ENCODE measurements at places on chromosomes 6 and 20. TPM values are rescaled to one million over a fixed set of nuclear protein-coding genes. Genes with fewer than 3 reads are reported as not detected.

The PEDS1 gene
- 27.2 TPM for total RNA-seq

The GRM1 gene
- 0.31 TPM for total RNA-seq

The OXT gene
- not detected for total RNA-seq

The UCKL1 gene
- total RNA-seq: 36.0 TPM

The GPLD1 gene
- total RNA-seq: not detected

The COL10A1 gene
- total RNA-seq: 0.36 TPM

The SPATA25 gene
- total RNA-seq: 1.1 TPM

The FAM184A gene
- total RNA-seq: 0.73 TPM

The ENPP5 gene
- total RNA-seq: 0.34 TPM

The HDGFL1 gene
- total RNA-seq: not detected

The LY6G5C gene
- total RNA-seq: 0.67 TPM

The ATXN1 gene
- total RNA-seq: 21.7 TPM

The PEX7 gene
- 6.2 TPM for total RNA-seq

The SGK2 gene
- 0.73 TPM for total RNA-seq

The RBPJL gene
- total RNA-seq: not detected

The MUCL3 gene
- not detected for total RNA-seq

The ZNF311 gene
- total RNA-seq: 1.00 TPM

The PBOV1 gene
- total RNA-seq: not detected

The DEK gene
- total RNA-seq: 78.2 TPM

The WASF1 gene
- 7.6 TPM for total RNA-seq

The NT5E gene
- 29.6 TPM for total RNA-seq

The NRSN1 gene
- not detected for total RNA-seq

The CRIP3 gene
- not detected for total RNA-seq

The SLC32A1 gene
- total RNA-seq: not detected

The OR2B2 gene
- total RNA-seq: not detected

The BPIFB4 gene
- not detected for total RNA-seq

The ANGPT4 gene
- not detected for total RNA-seq

The MATN4 gene
- total RNA-seq: not detected

The SIRPB1 gene
- total RNA-seq: not detected

The LAMA4 gene
- total RNA-seq: 63.6 TPM

The OSER1 gene
- 38.2 TPM for total RNA-seq

The PPIL6 gene
- total RNA-seq: 6.0 TPM

The KHDC1L gene
- total RNA-seq: not detected

The BEND6 gene
- total RNA-seq: 1.4 TPM

The VSX1 gene
- not detected for total RNA-seq

The LY86 gene
- total RNA-seq: not detected

The GPX5 gene
- not detected for total RNA-seq

The MARCKS gene
- 145 TPM for total RNA-seq

The RAET1G gene
- 0.31 TPM for total RNA-seq

The RBM24 gene
- not detected for total RNA-seq

The EBF4 gene
- total RNA-seq: 0.73 TPM

The SLC24A3 gene
- total RNA-seq: not detected

The SEMG1 gene
- not detected for total RNA-seq

The LINC00237 gene
- not detected for total RNA-seq

The NUP153 gene
- total RNA-seq: 39.6 TPM

The TPD52L1 gene
- 5.6 TPM for total RNA-seq

The RFX6 gene
- not detected for total RNA-seq

The UBE2J1 gene
- total RNA-seq: 39.3 TPM

The WFDC2 gene
- total RNA-seq: not detected

The PTK7 gene
- total RNA-seq: 21.7 TPM

Data from melanocyte of skin (primary cell).